IMR-90 (cell line): ENCODE measurements at places on chromosomes 6 and 20.

DNA sequence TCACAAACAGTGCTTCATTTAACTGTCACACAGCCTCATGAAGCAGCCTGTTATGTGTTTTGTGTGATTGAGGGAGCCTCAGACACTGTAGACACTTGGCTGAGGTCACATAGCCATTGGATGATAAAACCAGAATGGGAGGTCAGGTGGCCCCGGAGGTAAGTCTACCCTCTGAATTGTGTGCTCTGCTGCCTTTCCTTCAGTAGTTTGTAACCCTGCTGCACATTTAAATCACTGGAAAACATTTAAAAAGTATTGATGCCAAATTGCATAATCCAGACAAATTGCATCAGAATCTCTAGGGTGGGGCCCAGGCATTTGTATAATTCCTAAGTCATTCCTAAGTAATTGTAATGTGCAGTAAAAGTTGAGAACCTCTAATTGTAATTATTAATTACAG, 85.2 kb upstream of the ECI2 start:
- peak; percentile 15 for DNase-seq

GRCh38 chr20:52748990-52749389, 223.2 kb upstream of the TSHZ2 start:
- DNase-seq: no peak

DNA sequence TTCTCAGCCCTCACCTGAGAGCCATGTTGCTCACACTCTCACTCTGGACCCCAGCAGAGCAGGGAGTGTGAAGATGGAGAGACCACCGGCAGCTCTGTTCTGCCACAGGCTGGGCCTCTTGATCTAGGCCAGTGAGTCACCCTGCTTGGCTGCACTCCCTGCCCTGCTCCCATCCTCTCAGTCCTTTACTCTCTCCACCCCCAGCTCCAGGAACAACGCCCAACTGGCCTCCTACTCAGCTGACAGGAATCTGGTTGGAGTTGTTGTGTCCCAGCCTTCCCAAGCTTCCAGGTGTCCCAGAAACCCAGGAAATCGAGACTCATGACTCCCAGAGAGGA, at the start of gene PSORS1C1:
PSORS1C1 (plus strand) TSS at position 260 of the 338 bp plus-strand sequence. CDS start 14,833 bp downstream, outside the sequence.
- peak; percentile 95 for DNase-seq

DNA sequence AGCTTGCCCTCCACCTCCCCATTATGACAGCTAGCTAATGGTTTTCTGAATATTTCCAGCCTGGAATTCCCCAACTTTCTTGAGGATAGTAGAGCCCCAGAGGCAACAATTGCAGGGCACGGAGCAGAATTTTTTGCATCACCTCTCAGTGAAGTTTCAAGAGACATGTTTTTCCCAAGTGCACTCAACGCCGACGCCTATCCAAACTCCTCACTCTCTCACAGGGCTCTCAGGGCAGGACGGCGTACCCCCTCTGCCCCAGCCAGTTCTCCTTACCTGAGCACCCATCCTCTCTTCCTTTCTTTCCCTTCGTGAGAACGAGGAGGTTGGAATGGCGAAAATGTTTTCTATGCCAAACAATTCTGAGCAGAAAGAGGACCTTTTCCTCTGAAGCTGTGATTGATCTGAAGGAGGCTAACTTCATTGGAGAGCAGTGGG, 83.1 kb upstream of the FOXQ1 start:
- DNase-seq: no peak

DNA sequence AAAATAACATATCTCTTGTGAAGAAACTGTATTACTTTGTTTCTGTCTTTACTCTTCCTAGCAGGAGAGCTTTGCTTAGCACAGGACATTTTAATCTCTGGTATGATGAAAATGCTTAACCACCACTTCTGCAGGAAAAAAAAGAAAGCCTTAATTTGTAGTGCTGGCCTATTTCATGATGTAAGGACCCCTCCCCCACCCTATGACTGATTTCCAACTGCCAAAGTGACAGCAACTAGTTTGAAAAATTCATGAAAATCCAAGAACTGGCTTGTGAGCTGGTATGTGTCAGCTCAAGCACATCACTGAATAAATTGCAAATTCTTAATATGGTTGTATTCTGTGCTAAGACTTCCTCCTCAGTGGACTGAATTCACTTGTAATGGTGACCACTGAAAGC, 125.3 kb downstream of the REV3L start:
- no peak for DNase-seq

DNA sequence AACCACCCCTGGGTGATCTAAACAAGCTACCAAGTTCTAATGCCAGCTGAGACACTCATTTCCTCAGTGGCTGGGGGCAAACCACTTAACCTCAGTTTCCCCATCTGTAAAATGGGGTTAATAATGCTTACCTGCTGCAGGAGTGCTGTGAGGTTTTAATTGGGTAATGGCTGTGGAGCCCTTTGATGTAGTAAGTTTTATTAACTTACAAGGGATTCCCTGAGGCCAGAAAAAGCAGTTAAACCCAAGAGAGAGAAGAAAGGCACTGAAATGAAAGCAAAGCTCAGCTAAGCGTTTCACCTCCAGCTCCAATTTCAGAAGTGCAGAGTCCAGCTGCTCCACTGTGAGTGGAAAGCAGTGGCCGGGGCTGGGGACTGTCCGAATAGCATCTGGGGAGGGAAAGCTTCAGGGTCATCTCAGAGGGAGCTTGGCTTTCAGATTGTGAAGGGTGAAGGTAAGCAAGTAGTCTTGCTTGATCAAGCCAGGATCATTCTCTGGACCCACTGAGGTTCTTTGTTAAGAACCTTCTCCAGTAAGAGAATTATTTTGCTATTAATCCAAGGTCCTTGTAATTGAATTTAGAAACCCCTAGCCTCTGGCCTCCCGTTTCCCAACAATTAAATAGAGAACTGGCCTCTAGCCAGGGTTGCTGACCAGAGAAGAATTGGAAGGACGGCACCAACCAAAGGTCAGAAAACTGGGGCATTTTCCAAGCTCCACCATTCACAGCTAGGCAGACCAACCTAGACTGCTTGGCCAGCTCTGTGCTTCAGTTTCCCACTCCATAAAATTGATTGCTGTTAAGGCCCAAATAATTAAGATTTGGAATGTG, 20.9 kb upstream of the TCP11 start:
- DNase-seq: no peak

DNA sequence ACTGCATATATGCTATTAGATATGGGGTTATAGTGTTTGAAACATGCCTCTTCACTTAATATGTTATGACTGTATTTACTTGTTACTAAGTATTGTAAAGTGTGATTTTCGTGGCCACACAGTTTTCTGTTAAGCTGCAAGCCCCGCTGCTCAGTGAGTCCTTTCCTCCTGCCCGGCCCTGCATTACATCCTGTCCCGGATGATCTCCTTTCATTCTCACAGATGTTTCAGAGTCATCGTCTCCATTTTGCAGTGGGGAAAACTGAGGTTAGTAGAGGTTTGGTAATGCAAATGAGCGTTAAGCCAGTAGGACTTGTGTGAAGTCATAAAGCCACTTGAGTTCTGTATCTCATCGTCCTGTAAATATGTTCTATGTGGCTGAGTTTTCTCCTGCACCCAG, 155.5 kb downstream of the CFAP61 start:
- DNase-seq: no peak

GRCh38 chr20:9515741-9516233, 1.4 kb downstream of the LAMP5 start:
- no peak for DNase-seq

DNA sequence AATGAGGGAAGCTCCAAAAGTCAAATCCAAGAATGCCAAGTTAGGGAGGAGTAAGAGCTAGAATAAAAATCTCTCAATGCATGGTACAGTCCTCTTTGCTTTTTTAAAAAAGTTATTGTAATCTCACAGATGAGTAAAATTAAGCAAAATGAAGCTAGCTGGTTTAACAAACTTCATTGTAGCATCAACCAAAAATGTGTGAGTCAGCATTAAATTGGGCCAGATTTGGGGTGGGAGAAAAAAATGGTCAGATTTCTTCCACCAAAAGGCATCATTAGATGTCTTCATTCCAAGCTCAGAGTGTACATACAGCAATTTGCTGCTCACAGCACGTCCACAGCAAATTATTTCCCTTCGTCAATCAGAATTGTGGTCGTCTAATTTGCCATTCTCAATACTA, 441.5 kb upstream of the FLRT3 start:
- no peak for DNase-seq

GRCh38 chr20:45822857-45823256, 4.3 kb downstream of the TNNC2 start:
- peak; percentile 47 for DNase-seq

DNA sequence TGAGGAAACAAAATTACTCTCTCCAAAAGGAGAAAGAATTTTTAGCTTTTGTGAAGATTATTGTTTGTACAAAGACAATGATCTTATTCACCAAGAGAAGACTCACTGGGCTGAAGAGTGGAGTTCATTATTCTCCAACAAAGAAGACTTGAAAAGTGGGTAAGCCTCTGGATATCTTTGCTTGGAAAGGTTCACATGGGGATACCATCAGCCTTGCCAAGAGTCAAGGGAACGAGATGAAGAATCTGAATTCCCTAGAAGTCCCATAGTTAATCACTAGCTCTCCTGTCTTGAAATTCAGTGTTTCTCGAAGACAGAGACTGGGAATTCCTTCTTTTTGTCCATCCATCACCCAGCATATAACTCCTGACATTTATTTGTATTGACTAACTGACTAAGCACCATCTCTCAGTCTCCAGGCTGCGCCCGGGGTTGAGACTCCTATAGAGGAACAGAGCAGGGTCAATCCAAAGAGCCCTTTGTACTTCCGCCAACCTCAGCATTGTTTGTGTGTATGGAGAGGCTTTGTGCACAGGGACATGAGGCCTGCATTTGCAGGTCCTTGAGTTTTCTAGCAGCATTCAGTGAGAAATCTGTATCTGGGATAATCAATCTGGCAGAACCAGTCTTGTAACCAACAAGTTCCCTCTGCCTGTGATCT, 461.9 kb downstream of the KIF16B start:
- DNase-seq: no peak
